ENCODE measurements at places on chromosomes 16 and 17. TPM values are rescaled to one million over a fixed set of nuclear protein-coding genes. Genes with fewer than 3 reads are reported as not detected.

- H3K4me3 ChIP-seq, result peak overlapping the region; percentile 72
- H3K27ac ChIP-seq, result 0 out of 2 replicates have a peak overlapping the region, but pooled peaks have one; percentile 51
- peaks cover 2% of the 10 kb centered on the region for H3K4me1 ChIP-seq
- DNase-seq, result no peak
- H3K27me3 ChIP-seq, result no peaks in the 10 kb centered on the region
These were observed 11.1 kb downstream of the PIMREG start for GRCh38 chr17:6455321-6455705.

DNA sequence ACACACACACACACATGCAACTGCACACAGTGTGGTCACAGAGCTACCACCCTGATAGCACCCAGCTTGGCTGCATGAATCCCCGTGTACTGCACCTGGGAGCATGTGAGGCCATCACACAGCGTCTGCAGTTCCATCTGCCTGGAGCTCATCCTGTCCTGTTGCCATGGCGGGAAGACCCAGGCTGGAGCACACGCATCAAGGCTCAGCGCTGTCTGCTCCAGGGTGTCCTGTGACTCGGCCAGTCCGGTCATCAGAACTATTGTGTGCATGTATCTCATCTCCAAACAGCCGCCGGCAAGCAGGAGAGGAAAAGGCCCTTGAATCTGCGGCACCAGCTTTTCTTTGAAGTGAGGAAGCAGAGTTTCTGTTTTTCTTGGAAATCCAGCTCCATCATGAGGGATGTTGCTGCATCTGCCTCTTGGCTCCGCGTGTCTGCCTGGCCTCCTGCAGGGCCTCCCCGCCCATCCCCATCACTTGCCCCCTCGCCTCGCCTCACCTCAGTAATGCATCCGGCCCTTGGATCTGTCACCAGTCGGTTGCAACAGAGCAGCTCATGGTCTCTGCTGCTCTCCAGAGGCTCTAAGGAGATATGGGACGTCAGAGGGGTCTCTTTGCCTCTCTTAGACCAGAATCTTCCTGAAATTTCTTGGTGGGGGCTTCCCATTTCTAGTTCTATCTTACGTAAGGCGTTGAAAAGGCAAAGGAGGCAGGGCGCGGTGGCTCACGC lies 23.7 kb downstream of the CACNG4 start:
- no peak for DNase-seq
- H3K27me3 ChIP-seq, result no peaks in the 10 kb centered on the region
- H3K36me3 ChIP-seq, result no peaks in the 10 kb centered on the region

ZKSCAN2 gene
- total RNA-seq, result 11.6 TPM

GRCh38 chr17:69333561-69333960 lies 6.6 kb upstream of the ABCA5 start:
- H3K27me3 ChIP-seq, result no peaks in the 10 kb centered on the region
- no peaks in the 10 kb centered on the region for H3K4me1 ChIP-seq
- H3K27ac ChIP-seq, result no peak overlapping the region
- no peaks in the 10 kb centered on the region for H3K36me3 ChIP-seq
- H3K4me3 ChIP-seq, result no peak overlapping the region

DNA sequence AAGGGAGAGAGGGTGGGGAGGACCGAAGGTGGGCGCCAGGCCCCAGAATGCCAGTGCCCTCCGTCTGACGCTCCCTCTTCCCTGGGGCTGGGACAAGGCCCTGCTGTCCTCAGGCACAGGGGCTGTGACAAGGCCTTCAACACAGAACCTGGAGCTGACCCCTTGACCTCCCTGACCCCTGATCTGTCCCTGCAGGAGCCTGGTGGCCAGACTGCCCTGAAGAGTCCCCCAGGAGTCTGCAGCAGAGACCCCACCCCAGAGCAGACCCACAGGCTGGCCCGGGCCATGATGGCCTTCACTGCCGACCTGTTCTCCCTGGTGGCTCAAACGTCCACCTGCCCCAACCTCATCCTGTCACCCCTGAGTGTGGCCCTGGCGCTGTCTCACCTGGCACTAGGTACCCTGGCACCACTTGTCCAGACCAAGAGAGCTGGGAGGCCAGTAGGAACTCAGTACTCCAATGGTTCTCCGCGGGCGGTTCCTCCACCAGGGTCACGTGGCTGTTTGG lies 2.9 kb downstream of the SERPINF2 start:
- H3K36me3 ChIP-seq, result no peaks in the 10 kb centered on the region
- H3K27ac ChIP-seq, result no peak overlapping the region
- DNase-seq, result no peak
- no peak overlapping the region for H3K4me3 ChIP-seq

Data from H1 (cell line).